ENCODE measurements at places on chromosomes 6 and 20. TPM values are rescaled to one million over a fixed set of nuclear protein-coding genes. Genes with fewer than 3 reads are reported as not detected.

The SEMG1 gene
- not detected for total RNA-seq

DNA sequence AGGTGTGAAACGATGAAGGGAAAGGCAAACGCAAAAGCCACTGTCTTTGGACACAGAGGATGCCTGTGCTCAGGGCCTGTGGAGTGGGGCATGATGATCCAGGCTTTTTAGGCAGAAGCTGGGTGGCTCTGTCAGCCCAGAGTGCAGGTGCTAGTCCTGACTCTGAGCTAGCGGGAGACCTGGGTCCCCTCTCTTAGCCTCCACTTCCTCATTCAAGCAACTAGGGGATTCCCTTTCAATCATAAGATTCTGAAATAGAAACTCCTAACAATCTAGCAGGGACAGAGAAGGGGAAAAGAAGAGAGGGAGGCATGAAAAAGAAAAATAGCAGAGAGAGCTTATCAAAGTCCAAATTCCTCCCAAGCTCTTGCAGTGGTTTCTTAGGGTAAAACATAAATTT is 7.6 kb upstream of the HIVEP2 start:
- no peak for DNase-seq

DNA sequence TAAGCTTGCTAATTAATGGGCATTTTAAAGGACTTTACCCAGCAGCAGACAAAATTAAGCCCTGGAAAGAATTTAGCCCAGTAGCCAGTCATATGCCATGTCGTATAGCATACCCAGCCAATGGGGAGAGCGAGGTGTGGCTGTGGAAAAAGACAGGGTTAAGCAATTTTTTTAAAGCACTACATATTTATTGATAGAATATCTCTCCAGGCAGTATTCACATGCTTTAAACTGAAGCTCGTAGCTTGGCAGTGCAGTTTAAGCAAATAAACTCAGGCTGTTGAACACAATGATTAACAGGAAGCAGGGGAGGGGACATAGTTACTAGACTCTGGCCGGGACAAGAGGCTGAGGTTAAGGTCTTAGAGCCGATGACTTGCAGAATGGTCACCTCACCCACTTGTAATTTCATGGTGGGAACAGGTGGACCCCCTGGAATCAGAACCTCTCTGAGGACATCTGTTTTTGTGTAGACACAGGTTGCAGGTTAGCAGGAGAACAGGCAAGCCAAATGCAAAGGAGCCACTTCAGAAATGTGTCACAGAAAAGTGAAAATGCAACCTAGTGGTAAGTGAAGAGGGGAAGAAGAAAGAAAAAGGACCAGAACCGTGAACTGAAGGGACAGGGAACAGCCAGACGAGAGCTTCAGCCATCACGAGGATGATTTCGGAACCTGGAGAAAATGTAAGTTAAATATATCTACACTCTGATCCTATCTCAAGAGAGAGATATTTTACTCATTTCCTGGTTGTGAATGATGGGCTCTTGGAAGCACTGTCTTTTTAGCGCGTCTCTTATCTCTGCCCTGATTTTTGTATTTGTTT is 7.2 kb downstream of the GCNT2 start:
- no peak for DNase-seq

The PYGB gene
- total RNA-seq: 77.1 TPM

GRCh38 chr6:40419377-40419776 is 167.8 kb downstream of the LRFN2 start:
- DNase-seq: no peak

DNA sequence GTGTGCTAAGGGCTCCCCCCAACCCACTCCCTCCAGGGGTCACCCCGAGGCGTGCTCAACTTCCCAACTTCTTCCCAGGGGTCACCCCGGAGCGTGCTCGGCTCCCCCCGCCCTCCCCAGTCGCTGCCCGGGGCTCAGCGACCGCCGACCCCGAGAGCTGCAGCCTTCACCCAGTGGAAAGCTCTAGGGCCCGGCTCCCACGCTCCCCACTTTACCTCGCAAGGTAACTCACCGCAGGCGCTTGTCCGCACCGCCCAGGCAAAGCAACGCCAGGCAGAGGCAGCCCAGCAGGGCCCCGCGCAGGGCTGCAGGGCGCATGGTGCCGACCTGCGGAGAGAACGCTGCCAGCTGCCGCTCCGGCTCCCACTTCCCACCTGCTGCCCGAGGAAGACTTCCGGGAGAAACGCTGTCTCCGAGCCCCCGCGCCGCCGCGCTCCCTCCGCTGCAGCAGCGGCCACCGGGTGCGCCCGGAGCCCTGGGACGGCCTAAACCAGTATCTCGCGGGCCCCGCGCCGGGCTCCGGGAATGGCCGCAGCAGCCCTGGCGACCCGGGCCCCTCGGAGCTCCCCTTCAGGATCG is 396 bp downstream of the RNASET2 start:
- no peak for DNase-seq

DNA sequence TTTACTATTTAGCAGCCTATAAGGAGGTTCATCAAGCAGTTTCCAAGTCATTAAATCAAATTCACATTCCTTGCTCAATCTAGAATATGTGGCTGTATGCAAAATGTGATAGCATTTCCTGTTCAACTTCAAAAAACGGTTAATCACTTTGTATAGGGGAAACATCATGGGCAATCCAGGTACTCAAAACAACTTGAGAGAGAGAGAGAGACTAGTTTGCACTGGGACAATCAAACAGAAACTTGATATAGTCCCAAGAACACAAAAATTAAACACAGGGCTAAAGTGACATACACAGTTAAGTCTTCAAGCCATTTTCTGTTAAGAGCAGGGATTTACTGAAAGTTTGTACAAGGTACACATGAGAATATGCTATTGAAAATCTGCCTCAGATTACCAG is 7.4 kb downstream of the CPNE1 start:
- DNase-seq: no peak

GRCh38 chr20:5024103-5024502 is 22.8 kb upstream of the SLC23A2 start:
- DNase-seq: no peak

DNA sequence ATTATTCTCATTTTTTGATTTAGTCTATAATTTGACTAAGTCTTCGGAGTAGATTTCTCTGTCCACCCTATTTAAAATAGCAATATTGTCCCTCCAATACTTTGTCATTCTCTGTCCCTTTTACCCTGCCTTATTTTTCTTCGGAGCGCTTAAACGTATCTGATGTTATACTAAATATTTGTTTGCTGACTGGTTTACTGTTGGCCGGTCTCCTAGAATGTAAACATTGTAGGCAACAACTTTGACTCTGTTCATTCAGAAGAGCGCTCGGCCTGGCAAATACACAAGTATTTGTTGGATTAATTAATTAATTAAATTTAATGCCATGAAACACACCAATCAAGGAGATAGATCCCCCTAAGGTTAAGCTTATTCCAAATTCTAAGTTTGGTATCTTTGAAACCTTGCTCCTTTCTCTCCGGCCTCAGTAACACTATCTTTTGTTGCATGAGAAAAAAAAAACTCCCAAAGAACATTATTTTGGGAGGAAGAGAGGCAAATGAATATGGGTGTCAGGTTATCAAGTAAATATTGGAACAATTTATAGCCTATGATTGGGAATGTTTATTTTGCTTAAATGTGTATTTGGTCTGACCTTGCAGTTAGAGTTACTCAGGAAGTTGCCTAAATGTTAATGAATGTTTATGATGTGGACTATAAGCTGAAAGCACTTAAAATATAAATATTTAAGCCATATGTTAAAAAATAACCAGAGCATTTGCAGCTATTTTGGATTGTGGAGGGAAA is 231.1 kb downstream of the SOX4 start:
- no peak for DNase-seq

DNA sequence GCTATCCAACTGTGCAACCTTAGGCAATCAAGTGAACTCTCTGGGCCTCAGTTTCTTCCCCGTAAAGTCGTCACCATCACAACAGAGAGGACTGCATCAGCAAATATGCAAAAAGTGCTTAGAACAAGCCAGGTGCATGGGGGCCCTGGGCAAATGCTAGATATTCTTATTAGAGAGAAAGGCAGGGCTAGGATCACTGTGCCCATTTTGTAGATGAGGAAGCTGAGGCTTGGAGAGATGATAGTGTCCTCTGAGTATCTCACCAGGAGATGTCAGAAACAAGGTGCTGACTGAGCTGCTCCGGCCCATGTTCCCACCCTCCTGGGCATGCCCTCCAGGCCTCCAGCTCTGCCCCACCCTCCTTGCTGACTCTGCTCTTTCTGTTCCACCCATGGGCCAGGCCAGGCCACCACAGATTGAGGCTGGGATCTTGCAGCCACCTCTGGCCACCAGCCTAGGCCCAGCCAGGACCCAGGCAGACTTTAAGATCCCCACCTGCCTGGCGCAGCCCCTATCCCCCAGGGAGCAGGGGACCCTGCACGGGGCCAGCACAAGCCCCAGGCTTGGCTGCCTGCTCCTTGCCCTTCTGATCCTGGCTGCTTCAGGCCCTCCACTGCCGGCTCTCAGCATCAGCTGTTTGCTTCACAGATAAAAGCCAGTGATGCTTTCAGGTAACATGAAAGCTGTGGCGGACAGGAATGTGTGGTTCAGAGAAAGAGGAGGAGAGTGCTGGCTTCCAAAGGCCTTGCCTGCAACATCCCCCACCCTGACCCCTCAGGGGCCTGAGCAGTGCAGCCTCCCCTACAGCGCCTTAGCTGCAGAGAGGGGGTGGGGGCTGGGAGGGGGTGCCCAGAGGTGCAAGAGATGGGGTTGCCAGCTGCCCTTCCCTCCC is 47.6 kb downstream of the GRM4 start:
- no peak for DNase-seq

The TBC1D32 gene
- 11.3 TPM for total RNA-seq

GRCh38 chr6:159400826-159401225 is 231.6 kb downstream of the FNDC1 start:
- DNase-seq: no peak

GRCh38 chr6:127118298-127119101 is at the start of gene RSPO3:
RSPO3 (plus strand) TSS chr6:127118671; CDS start chr6:127119193, 522 bp downstream.
- peak; percentile 24 for DNase-seq

The SDC4 gene
- total RNA-seq: 11.5 TPM

DNA sequence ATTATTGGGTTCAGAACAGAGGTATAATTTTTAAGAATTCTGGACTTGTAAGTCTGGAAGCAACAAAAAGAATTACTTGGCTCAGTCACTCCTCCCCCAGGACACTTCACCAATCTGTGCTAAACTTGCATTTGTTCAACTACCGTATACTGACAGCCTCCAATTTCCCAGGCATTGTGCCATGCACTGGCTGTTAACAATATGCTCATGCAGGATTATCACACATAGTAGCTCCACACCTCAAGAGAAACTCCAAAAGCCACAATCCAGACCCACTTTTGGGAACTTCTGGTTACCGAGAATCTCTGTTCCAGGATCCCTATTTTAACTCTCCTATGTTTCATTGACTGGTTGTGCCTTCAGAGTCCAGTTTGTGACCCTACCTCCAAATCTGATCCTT is 7.7 kb downstream of the ADGRF1 start:
- no peak for DNase-seq

The PDE7B gene
- total RNA-seq: 0.61 TPM

DNA sequence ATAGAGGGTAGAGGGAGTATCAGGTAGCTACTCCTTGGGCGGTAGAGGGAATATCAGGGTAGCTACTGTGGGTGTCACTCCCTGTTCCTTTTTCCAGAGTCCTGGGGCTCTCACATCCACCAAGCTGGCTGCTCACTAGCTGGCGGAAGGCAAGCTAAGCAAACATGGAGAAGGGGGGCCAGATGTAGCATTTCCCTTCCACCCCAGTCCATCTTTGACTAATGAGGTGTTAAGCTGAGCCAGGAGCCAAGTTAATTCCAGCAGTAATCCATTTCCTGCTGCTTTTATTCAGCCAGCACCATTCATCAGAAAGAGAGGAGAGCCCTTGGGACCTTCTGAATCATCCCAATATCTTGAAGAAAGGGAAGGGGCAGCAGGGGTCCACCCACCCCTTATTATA is 330.0 kb downstream of the ZFAND3 start:
- DNase-seq: no peak

- DNase-seq: no peak
Measured at GRCh38 chr6:89986650-89987074, 92.4 kb downstream of the GJA10 start.

DNA sequence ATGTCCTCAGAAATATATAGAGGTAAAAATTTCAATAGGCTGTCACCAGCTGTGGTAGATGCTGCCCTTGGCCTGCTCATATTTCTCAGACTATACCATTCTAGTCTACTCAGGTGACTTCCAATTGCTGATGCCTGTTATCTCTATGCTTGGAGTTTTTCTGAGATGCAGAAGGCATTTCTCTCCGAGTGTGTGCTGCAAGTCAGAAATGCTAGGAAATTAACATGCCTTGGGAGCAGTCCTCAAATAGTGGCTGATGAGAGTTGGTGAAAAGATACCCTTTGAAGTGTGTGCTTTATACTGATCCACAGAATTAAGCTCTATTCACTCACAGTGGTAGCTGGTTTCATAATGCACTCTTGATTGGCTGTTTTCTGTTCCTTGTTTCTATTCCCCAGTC is 43.2 kb upstream of the PKIB start:
- no peak for DNase-seq

The RFX6 gene
- total RNA-seq: not detected

The IP6K3 gene
- total RNA-seq: 0.89 TPM

GRCh38 chr20:8909596-8909995 is 159.3 kb upstream of the PLCB4 start:
- no peak for DNase-seq

- DNase-seq: no peak
Measured at GRCh38 chr6:116388924-116389323, 18.2 kb downstream of the DSE start.

DNA sequence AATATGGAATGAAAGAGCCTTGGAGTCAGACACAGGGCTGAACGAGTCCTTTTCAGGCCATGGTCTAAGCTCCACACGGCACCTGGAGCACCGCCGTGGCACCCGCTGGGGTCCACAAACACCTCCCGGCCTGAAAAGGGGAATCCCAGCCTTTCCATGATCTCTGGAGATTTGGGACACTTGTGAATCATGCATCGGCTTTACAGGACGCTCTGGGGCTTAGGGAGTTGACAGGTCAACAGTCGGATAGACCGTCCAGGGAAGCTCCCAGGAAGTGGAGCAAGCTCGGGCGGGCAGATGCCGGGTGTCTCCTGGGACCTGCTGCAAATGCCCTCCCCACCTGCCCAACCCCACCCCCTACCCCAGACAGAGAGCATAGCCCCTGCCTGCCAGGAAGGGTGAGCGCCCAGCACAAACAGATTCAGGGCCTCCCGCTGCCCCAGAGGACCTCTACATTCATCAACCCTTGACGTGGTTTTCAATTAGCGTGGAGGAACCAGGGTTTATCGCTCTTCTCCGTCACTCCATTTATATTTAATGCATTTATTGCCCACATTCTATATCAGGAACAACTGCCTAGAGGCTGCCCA is 53.6 kb downstream of the YTHDF1 start:
- no peak for DNase-seq

- DNase-seq: no peak
Measured at GRCh38 chr6:21371676-21372171, 221.8 kb upstream of the SOX4 start.

The FOXC1 gene
- total RNA-seq: 1.7 TPM

DNA sequence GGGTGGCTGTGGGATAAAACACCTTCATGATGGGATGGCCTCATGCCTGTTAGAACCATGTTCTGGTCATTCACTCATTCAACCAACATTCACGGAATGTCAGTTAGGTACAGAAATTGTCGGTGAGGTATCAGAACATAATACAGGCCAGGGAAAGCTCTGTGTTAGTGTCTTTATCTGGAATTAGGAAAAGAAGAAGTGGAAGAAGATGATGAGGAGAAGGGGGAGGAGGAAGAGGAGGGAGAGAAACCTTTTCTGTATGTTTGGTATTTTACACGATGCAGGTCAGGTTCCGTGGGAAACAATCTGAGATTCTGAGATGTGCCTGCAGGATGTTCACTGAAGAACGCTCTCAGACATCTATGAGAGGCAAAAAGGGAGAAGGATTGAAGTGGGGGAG is 5.6 kb downstream of the ADTRP start:
- DNase-seq: no peak

- DNase-seq: no peak
Measured at GRCh38 chr6:100706491-100706890, 174.6 kb downstream of the ASCC3 start.

- DNase-seq: no peak
Measured at GRCh38 chr20:59137532-59137931, 26.1 kb upstream of the ZNF831 start.
